Aorta (tissue), 5 donors: ENCODE measurements at places on chromosomes 16 and 17. TPM values are rescaled to one million over a fixed set of nuclear protein-coding genes. Genes with fewer than 3 reads are reported as not detected.

Gene ASPHD1
- total RNA-seq: 0.39 TPM

Gene MILR1
- 13.0 TPM for total RNA-seq

- DNase-seq: no peak
Observed at GRCh38 chr17:78908426-78908825, 5.4 kb upstream of the CEP295NL start.

GRCh38 chr17:14014657-14015056 lies 54.6 kb upstream of the COX10 start:
- peak; percentile 49 for DNase-seq

- no peak for DNase-seq
Observed at GRCh38 chr16:19104607-19105006, 9.2 kb upstream of the ITPRIPL2 start.

DNA sequence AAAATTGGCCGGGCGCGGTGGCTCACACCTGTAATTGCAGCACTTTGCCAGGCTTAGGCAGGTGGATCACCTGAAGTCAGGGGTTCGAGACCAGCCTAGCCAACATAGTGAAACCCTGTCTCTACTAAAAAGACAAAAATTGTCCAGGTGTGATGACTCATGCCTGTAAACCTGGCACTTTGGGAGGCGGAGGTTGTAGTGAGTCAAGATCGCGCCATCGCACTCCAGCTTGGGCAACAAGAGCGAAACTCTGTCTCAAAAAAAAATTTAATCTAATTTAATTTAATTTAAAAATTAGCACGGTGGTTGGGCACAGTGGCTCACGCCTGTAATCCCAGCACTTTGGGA lies 1.6 kb upstream of the HBQ1 start:
- DNase-seq: no peak
